ENCODE measurements at places on chromosomes 16 and 17.

DNA sequence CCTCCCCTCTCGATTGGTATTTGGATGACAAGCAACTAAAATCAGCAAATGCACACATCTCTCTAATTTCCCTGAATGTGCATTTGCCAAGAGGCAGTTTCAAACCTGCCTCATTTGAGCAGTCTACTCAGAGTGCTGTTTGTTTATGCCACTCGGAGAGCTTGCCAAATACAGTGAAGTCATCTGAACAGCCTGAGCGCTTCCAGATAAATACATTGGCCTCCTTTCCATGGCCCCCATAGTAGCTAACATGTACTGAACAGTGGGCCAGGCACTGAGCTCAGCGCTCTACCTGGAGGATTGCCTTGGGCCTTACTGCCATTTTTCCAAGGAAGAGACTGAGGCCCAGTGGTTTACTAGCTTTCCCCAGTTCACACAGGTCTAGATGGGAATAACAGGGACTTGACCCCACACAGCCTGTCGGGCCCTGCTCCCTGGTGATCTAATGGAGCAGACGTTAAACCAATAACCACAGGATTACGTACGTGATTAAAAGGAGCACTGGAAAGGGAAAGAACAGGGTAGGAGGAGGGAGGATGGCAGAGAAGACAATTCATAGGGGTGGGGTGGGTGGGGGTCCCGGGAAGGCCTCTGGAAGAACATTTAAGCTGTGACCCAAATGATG lies 18.7 kb upstream of the ANKRD40CL start:
- DNase-seq: no peak

- DNase-seq: no peak
Measured at GRCh38 chr16:85902366-85903155, 3.6 kb downstream of the IRF8 start.

DNA sequence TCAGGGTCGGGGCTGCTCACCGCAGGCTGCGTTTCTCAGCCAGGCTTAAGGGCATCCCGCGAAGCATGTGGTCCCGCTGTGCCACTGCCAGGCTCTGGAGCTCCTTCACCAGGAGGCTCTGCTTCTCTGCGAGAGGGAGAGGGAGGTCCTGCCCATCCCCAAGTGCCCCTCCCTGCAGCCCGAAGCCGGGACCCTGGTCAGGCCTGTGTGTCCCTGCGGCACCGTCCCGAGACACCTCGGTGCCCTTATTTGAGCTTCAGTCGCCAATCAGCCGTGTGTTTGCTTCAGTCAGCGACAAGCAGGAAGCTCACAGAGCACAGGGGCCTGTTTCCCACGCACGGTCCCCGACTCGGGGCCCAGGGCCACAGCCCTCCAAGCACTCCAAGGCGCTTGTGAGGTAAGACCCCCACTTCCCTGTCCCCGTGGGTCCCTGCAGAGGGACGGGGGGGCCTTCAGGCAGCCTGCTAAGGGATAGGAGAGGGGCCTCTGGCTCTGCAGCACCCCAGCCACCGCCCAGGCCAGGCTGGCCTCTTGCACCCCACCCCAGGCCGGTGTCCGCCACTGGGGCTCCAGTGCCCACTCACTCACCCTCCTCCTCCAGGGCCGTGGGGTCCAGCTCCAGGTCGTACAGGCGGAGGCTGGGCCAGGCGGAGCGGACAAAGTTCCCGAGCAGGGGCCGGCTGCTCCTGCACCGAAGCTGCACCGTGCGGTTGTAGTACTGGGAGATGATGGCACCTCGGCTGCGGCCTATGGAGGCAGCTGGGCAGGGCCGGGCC lies 3.2 kb downstream of the TMC6 start:
- no peak for DNase-seq

DNA sequence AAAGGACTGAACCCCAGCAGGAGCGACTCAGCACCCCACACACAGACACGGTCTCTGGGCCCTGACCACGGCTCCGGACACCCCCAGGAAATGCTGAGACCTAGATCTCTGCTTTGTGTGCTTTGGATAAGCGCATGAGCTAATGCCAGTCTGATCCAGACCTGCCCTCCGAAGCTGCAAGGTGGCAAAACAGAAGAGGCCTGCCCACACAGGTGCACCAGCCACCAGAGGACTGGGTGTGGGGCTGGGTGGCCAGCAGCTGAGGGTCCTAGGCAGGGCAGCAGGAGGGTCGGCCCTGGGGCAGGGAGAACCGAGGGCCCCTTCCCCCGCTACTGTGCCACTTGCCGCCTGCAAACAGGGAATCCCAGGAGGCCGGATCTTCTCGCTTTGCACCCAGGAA lies 30.7 kb upstream of the EIF1 start:
- no peak for DNase-seq

GRCh38 chr16:13510425-13511151 lies 409.4 kb upstream of the ERCC4 start:
- peak; percentile 7 for DNase-seq

GRCh38 chr17:5241861-5242671 lies 7.4 kb upstream of the SCIMP start:
- DNase-seq: no peak

- no peak for DNase-seq
Measured at GRCh38 chr16:59305850-59306249, 571.7 kb upstream of the GOT2 start.

DNA sequence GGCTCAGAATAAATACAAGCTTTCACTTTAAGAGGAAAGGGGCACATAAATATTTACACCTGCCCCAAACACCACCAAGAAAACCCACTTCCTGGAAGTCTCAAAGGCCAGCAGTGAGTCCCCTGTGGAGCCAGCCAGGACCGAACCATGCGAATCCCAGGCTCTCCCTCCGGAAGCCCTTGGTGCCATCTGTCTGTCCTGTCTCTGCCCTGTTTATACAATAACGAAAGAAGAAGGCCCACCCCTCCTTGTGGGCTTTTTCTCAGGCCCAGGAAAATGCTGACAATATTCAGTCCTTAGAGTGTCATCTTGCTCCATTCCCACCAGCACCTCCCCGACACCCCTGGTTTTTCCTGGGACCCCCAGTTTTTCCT lies 3.6 kb upstream of the SLC6A4 start:
- no peak for DNase-seq

GRCh38 chr16:3131755-3132377 lies 3.0 kb upstream of the ZNF213 start:
- peak; percentile 67 for DNase-seq

GRCh38 chr17:29357821-29358232 lies 32.3 kb upstream of the TAOK1 start:
- DNase-seq: peak; percentile 34

DNA sequence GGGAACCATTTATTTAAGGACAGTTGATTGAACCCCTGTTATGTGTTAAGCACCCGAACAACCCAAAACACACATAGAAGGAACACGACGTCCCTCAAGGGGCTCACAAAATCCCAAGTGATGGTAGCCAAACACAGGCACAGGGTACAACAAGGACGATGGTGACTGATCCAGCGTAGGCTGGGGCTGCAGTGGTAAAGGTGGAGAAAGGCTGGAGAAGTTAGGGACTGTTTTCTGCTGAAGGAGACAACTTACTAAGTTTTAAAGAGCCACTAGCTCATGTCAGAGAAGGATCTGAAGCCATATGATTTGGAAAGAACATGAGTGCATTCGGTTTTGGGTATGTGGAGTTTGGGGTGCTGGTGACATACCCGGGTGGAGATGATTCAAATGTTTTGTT lies 229.6 kb upstream of the TNRC6C start:
- DNase-seq: no peak

DNA sequence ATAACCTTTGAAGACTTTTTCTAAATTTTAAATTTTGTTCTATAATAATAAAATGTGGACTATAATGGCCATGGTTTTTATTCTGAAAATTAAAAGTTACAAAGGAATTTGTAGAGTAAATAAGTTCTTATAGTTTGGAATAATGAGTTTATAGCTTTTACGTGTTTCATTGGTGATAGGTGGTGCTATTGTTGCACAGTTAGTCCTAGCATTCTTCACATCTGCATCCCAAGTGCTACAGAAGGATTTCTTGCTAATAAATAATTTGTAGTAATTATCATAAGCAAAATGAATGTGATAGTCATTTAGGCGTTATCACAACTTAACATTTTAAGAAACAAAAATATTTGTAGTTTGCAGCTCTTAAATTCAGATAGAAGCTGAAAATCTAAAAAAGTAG lies 67.9 kb downstream of the BCAS3 start:
- no peak for DNase-seq

GRCh38 chr16:2179576-2179975 lies 16.8 kb downstream of the CASKIN1 start:
- DNase-seq: no peak

GRCh38 chr16:57824888-57825287 lies 22.6 kb upstream of the KIFC3 start:
- no peak for DNase-seq

DNA sequence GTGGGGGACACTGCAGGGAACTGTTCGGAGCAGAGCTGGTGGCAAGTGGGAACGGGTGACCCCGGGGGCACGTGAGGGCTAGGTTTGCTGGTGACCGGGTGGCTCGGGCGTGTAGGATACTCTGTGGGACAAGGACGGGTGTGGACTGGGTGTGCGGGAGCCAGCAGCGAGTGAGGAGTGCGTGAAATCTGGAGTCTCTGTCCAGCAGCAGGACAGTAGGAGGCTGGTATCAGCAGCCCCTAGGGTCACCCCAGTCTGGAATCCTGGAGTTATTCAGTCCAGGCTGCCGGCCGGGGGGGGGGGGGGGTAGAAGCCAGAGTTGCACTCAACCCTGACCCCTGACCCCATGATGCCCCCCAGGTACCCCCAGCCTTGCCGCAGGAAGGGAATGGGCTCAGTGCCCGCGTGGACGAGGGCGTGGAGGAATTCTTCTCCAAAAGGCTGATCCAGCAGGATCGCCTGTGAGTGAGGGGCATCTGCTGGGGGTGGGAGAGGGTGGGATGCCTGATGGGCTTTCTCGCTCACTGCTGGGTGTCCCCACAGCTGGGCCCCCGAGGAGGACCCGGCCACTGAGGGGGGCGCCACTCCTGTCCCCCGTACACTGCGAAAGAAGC lies 6.2 kb downstream of the ACD start:
- DNase-seq: no peak

DNA sequence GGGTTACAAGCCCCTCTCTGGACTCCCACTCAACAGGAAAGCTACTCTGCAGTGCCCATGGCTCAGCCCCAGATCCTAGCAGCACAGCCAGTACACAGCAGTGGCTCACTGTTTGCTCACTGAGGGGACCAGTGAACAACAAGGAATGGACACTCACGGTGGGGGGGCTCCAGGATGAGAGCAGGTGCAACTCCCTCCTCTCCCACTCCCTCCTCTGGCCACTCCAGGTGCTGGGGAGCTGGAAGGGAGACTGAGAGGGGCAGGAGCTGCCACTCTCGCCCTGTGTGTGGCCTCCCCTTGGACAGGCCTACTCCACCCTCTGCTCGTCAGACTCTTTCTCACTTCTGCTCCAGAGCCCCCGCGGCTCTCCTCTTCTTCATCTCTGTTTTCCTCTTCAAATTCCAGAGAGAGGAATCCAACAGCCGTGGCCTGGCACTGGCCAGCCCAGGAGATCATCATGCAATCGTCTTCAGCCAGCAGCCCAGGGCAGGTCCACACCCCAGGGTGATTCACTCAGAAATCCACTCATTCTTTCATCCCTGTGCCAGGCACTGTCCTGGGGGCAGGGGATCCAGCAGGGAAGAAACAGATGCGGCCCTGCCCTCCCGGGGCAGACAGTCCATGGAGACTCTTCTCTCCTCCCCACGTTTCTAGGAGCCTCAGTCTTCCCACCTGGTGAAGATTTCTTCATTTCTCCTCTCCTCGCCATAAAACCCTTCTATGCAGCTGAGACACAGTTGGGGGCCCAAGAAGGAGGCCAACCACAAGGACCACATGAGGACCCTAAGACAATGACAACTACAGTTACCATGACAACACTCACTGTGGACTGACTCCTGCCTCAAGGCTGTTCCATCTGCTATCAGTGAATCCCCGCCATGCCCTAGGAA lies 30.7 kb downstream of the CFAP20 start:
- DNase-seq: peak; percentile 26

DNA sequence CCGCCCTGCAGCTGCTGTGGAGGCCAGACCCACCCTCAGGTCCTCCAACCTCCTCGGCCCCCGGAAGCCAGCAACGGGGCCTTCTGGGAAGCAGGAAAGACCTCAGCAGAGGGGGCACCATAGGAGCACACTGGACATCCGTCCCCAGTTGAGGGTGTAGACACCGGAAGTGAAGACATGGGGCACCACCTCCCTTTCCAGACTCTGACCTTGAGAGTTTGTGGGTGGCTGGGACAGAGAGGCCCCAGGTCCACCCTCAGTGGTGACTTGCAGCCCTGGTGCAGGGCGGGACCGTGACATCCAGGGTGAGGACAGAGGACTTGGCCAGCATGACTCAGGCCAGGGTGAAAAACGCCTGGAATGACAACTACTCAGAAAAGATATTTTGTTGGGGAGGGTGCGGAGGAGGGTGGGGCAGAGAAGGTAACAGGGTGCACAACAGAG lies 19.9 kb downstream of the CEP295NL start:
- peak; percentile 90 for DNase-seq

GRCh38 chr16:65497571-65497970 lies 375.7 kb upstream of the CDH11 start:
- DNase-seq: no peak

- no peak for DNase-seq
Measured at GRCh38 chr17:10617120-10617505, 40.0 kb downstream of the MYH3 start.

GRCh38 chr17:45935710-45936509 lies 41.6 kb downstream of the MAPT start:
- DNase-seq: no peak

DNA sequence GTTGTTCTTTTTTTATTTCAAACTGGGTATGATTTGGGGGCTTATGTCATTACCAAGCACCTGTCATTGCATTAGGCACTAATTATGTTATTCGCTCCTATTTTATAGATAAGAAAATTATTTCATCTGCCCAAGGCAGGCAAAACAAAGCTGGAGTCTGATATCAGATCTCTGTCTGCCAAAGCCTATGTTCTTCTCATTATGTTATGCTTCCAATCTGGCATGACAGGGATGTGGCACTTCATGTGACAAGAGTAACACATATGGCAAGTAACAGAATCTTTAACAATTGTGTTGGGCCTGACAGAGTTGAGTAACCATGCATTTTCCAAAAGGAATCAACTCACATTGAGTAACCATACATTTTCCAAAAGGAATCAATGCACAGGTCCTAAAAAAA lies 61.2 kb upstream of the TOM1L1 start:
- no peak for DNase-seq

- peak; percentile 33 for DNase-seq
Measured at GRCh38 chr17:17781591-17782496, 54.9 kb downstream of the SREBF1 start.

GRCh38 chr17:8436844-8437171 lies 1.1 kb downstream of the NDEL1 start:
- DNase-seq: no peak

- DNase-seq: no peak
Measured at GRCh38 chr16:88389621-88390160, 6.9 kb downstream of the ZNF469 start.

- DNase-seq: peak; percentile 55
Measured at GRCh38 chr17:386141-386876, 33.7 kb upstream of the RPH3AL start.
